ENCODE measurements at places on chromosomes 13 and 19.

GRCh38 chr13:110825516-110825915, 89.4 kb downstream of the ANKRD10 start:
- no peak for DNase-seq

DNA sequence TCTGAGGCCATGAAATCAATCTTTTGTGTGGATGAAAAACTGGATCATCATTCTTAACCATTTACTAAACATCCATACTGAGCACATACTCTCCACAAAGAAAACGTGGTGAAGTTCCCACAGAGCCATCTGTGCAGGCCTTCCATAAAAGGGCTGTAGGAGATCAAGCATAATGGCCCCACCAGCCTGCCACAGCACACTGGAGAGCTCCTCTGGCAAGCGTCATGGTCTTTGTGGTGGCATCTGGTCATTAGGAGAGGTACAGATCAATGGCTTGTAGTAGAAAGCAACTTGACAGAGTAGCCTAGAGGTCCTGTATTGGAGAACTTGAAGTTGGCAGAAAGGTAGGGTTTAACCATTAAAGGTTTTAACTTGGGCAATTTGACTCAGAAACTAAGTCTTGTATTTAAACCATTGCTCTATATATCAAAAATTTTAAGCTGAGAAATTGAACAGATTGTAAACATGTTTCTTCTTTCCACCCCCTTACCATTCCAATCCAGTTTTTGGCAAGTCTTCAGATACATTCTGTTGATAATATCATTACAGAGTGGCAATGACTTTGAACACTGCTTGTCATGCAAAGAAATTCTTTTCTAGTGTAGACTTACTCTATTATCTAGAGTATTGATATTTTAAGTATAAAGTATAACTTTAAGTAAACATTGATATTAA, 128.3 kb downstream of the LMO7 start:
- no peak for DNase-seq

DNA sequence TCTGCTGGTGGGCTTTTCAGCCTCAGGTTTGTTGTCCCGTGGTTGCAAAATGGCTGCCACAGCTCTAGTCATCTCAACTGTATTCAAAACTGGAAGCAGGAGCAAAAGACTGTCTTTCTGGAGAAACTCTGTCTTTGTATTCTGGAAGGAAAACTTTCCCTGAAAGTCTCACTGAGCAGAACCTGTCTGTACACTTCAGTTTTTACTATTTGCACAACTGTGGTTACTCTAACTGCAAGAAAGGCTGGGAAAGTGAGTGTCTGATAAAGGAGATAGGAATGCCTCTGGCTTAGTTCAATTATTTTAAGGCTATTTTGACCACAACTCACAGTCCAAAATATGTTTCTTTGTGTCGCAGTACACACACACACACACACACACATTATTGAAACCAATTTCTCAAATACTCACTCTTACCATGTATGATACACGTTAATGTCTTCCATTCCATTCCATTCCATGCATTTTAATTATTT, 49.7 kb upstream of the EHD2 start:
- DNase-seq = no peak

DNA sequence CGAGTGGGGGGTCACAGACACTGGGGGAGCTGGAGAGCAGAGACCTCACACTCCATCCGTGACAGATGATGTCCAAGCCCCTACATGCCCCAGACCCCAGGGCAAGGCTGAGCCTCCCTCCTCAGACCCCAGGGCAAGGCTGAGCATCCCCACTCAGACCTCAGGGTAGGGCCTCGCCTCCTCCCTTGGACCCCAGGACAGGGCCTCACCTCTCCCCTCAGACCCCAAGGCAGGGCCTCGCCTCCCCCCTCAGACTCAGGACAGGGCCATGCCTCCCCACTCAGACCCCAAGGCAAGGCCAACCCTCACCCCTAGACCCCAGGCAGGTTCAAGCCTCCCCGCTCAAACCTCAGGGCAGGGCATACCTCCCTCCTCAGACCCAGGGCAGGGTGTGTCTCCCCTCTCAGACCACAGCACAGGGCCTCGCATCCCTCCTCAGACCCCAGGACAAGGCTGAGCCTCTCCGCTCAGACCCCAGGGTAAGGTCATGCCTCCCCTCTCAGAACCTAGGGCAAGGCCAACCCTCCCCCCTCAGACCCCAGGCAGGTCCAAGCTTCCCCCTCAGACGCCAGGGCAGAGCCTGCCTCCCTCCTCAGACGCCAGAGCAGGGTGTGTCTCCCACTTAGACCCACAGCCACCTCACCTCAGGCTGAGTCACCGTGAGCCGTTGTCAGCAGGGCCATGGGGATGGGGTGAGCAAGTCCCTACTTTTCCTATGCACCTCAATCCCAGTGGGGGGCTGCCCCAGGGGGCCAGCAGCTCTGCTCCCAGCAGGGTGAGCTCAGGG, 1.7 kb upstream of the S1PR4 start:
- DNase-seq = no peak

- no peak for DNase-seq
These were observed 31.8 kb downstream of the PEX11G start for GRCh38 chr19:7456964-7457541.

DNA sequence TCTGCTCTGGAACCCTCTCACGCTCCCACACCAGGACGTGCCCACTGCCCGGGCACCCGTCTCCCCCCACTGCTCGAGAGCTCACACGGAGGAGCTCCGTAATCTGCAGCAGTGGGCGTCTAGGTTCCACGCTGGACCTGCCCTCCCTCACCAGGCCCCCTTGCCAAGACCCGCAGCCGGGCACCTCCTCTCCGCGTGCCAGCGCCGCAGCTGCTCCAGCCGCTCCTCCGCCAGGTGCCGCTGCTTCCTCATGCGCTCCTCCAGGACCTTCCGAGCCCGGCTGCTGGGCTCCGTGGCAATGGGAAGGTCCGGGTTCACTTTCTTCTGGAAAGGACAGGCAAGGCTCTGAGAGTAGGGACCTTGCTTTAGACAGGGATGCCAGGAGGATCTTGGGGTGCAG, 35.0 kb upstream of the MATK start:
- no peak for DNase-seq

GRCh38 chr13:97205982-97206381, 16.2 kb upstream of the MBNL2 start:
- DNase-seq = no peak

DNA sequence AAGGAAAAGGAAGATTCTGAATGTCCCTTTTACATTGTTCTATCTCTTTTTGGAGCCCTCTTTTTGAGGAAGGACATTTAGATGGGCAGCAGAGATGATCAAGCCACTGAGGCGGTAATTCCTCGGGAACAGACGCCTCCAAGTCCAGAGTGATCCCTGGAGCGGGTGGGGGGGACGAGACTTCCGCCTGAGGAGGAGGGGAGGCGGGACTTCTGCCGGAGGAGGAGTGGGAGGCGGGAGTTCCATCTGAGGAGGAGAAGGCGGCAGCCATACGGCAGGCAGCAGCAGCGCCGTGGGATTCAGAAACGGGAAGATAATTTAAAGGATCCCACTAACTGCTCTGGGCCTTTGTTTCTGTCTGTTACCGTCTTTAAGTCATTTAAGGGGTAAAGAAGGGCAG, 37.6 kb upstream of the CD177 start:
- DNase-seq = no peak

- no peak for DNase-seq
These were observed 1.0 kb upstream of the ZBTB32 start for GRCh38 chr19:35703343-35703742.

DNA sequence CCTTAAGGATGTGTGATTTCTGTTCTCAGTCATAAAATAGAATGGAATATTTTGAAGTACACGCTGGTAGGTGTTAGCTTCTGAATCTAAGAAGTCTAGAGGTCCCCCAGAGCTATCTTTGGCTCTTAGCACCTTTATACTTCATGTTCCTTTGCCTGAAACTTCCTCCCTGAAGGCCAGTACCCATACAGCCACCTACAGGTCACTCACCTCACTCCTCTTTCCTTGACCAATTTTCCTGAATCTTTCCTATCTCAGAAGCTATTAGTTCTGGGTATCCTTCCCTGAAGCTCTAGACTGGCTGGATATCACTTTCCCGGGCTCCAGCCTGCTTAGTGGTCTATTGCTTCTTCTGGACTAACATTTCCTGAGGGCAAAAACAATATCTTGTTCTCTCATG, 93.4 kb upstream of the EDNRB start:
- DNase-seq = no peak

DNA sequence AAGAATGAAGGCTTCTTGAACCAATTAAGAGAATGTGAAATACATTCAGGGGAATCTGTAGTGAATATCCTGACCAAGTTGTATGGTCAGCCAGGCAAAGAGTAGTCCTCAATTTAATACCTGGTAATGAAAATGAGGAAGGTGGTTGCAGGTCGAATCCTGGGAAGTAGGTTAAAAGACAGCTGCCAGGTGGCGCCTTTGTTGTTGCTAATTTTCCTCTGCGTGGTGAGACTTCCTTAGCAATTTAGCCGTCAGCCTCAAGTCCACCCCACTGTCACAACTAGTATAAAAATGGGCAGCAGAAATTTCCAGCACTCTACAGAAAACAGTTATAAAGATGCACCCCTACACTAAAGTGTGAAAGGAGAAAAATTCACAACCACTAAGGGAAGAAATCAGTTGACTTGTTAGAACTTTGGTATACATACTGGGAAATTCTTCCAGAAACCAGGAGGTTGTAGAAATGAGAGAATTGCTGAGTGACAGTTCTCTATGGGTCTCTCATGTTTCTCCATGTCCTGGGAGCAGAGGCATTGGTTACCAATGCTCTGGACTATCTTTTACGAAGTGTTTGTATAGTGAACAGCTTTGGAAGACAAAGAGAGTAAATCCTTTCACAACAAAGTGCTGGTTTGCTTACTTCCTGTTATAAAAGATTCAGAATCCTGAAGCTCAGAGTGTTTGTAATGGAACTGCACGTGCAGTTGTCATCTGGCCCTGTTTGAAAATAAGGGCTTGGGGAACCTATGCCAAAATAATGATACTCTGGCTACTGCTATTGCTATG, 235.9 kb downstream of the NHLRC3 start:
- no peak for DNase-seq

GRCh38 chr19:16473875-16474392, 2.2 kb upstream of the EPS15L1 start:
- DNase-seq = no peak

DNA sequence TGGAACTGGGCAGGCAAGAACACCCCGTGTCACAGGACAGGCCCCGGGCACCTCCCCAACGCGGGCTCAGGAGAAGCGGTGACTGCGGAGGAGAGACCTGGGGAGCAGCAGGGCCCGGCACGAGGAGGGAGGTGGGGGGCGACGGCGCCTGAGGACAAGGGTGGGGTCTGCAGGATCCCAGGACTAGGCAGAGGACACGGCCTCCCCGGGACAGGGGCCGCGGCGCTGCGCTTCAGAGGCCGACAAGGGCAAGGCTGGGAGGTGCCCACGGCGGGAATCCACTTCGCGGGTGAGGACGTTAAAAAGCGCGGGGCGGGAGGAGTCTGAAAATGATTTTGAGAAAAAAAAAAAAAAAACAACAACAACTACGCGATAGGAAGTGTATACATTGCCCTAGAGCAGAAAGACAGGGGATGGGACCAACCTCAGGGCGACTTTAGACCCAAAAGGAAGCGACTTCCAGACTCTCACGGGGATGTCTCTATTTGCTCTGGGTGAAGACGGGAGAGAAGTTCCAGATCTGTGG, 44.9 kb downstream of the ZNF611 start:
- no peak for DNase-seq

DNA sequence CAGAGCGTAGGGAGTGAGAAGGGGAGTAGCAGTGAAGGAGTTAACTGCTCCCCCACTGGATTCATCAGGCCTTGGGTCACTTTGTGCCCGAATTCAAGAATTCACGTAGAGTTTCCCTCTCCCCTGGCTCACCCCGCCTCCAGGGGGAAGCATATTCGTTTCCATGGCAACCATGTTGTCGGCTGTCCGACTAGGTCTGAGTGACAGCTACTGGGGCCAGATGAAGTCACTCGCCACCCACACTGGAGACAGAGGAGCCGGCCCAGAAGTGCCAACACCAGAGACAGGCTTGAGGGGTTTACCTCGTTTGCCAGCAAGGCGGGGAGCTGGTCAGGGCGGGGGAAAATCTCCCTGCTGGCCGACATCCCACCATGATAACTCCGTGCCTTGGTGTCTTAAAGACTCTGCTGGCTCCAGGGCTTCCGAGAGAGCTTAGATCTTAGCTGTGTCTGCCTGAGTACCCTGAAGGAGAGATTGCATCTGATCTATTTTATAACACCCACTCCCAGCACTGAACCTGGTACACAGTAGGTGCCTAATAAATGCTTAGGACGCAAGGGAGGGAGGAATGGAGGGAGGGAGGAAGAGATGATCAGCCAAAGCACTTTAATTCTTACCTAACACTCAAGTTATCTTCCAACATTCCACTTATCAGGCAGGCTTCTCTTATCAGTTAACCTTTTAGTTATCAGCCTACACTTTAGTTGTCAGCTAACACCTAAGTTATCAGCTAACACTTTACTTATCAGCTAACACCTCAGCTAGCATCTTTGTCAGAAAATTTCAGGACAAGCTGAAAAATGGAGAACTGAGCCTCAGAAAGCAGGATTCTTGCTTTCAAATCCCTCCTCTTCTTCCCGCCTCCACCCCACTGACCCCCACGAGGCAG, 57.2 kb upstream of the ZNRF4 start:
- no peak for DNase-seq

DNA sequence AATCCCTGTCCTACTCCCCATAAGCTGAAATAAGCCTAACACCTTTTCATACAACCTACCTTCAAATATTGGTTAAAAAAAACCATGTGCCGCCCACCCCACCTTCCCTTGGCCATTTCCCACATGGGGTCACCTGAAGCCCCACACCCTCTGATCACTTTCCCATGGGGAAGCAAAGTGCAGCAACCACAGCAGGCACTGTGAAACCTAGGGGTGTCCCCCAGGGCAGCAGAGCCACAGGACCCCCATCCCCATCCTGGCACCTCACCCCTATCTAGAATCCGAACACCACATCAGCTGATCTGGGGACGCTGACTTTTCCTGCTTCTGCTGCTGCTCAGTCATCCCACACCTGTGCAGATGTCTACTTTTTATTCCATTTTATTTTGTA, 19.9 kb downstream of the CEACAM21 start:
- no peak for DNase-seq

DNA sequence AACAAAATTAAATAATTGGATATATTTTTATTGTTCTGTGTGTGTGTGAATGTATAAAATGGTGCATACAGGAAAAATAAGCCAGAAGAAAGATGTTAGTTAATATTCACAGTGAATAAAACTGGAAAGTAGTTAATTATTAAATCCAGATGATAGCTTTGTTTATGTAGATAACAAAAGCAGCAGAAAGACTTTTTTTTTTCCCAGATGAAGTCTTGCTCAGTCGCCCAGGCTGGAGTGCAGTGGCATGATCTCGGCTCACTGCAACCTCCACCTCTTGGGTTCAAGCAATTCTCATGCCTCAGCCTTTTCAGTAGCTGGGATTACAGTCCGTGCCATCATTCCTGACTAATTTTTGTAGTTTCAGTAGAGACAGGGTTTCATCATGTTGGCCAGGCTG, 140.1 kb downstream of the ZNF486 start:
- no peak for DNase-seq
